Effector memory CD4-positive, alpha-beta T cell (primary cell): ENCODE measurements at places on chromosomes 12 and 14.

GRCh38 chr12:67442347-67442841 lies 173.2 kb downstream of the CAND1 start:
- no peak for DNase-seq

- DNase-seq = no peak
These were observed 47.6 kb upstream of the BDKRB2 start for GRCh38 chr14:96156804-96157760.

GRCh38 chr14:55936691-55937090 lies 181.5 kb upstream of the PELI2 start:
- no peak for DNase-seq

- no peak for DNase-seq
These were observed 47.7 kb upstream of the PTPRO start for GRCh38 chr12:15274561-15274967.

DNA sequence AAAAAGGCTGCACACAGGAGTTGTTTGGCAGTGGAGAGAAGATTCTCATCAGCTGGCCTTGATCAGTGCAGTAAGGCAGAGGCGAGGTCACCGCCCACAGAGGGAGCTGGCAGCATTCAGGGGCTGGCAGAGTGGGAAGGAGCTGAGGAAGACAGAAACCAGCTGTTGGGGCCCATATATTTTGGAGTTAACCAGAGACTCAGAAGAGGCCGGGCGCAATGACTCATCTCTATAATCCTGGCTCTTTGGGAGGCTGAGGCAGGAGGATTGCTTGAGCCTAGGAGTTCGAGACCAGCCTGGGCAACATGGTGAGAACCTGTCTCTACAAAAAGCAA lies 17.7 kb downstream of the SMCO2 start:
- DNase-seq = no peak

GRCh38 chr14:21155963-21156362 lies at the start of gene OR5AU1:
Gene OR5AU1, minus strand, starts transcription at chr14:21156063. Its CDS starts 191 bp downstream, at chr14:21155872.
- DNase-seq = no peak

GRCh38 chr14:89146274-89146673 lies 270.8 kb downstream of the FOXN3 start:
- no peak for DNase-seq

GRCh38 chr12:131239384-131240094 lies 285.8 kb downstream of the ADGRD1 start:
- DNase-seq = no peak

DNA sequence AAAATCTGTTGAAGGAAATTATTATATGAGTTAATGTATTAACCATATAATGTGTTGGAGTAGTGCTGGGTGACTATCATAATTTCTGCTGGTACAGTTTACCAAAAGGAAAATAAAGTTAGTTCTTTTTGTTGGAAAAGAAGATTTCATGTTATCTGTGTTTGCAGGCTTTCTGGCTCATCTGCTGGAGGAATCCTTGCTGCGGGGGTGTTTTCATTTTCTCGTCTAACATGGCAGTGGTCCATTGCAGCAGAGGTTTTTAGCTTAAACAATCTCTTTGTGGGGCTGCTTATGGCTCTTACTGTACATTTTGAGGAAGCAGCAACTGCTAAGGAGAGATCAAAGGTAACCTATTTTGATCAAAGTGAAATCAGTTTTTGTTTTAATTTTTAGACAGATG lies 24.1 kb downstream of the TMEM260 start:
- no peak for DNase-seq

DNA sequence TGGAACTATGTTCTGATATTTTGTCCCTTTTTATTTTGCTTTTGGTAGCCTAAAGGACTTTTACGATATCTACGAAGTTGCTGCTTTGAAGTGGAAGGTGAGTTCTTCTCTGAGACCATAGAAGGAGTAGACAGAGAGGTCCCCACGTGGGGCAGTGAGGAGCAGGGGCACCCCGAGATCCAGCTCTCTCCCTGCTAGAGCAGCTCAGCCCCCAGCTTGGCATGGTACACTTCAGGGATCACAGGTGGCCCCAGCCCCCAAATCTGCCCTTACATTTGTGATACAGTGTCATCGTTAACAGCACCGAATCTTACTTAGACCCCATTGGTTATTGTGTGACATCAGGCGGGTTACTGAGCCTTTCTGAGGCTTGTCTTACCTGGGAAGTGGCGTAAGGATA lies 56.8 kb downstream of the SLC8B1 start:
- no peak for DNase-seq

- peak; percentile 63 for DNase-seq
These were observed at the start of gene HDAC7 for GRCh38 chr12:47819896-47820630. Gene HDAC7, minus strand, starts transcription at chr12:47819903. Its CDS starts 118 bp downstream, at chr12:47819785.

- DNase-seq = no peak
These were observed 3.5 kb downstream of the RIN3 start for GRCh38 chr14:92516966-92517506.

GRCh38 chr12:32650508-32650907 lies 28.6 kb upstream of the DNM1L start:
- DNase-seq = no peak

DNA sequence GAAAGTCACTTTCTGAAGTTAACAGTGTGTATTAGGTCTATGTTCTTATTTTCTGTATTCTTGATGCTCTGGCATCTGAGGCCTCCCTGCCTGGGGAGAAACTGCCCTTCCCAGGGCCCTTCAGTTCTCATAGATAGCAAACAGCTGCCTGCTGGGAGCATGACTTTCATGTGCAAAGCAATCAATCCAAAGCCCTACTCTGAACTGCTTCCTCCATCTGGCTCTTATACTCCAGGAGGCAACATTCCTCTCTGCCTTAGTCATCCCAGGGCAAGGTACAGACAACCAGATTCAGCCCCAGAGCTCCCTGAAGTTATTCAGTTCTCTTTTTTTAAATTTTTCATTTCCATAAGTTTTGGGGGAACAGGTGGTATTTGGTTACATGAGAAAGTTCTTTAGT lies 41.7 kb upstream of the RIN3 start:
- no peak for DNase-seq

- no peak for DNase-seq
These were observed 469 bp downstream of the NGB start for GRCh38 chr14:77270361-77271112.

DNA sequence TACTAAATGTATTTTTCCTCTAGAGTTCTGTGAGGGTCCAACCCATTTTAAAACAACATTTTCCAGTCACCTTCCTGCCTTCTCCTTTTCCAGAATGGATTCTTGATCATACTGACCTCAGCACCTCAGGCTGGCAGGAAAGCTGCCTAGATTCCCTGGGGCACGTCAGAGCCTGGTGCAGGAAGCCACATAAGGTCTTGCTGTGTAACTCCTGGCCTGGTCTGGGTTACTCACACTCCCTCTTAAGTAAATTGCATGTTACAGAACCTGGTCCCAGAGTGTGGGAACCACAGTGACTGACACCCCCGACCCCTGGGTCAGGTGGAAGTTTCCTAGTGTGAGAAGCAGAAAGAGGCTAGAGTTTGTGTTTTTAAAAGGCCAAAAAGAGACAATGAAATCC lies 209.8 kb downstream of the SPTSSA start:
- DNase-seq = no peak

GRCh38 chr14:73719791-73720190 lies 5.6 kb upstream of the PNMA1 start:
- DNase-seq = no peak

DNA sequence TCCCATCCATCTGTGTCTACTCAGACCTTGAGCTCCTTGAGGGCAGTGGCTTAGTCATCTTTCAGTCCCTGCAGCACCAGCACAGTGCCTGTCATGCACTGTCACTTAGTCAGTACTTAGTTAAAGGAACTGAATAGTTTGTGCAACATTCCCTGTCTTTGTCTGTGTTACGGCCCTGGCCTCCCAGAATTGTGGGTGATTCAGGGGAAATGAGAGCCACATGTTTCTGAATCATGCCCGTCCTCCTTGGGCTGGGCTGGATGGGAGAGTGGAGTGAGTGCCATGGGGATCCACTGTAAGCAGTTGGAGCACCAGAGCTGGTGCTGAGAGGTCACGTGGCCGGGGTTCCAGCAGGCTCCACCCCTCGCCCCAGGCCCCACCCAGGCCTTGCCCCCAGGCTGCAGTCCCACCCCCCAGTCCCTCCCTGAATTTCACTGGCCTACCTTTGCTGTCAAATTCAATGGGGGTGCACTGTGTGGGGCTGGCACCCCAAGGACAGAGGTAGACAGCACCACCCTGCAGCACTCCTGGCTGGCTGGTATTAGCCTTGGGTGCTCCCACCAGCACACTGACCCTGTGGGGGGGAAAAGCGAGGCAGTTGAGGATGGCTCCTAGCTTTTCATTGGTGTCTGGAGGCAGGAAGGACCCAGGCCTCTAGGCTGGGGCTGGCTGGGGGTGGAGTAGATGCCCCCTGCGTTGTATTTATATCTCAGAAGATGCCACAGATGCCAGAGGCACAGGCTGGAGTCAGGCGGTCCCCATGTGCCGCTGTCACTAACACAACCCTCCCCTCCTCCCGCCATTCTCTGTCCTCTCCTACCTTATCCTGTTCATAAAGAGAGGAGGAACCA lies 7.5 kb downstream of the ITGA5 start:
- peak; percentile 54 for DNase-seq

- DNase-seq = no peak
These were observed 52.1 kb downstream of the SLC15A4 start for GRCh38 chr12:128771681-128772080.

- DNase-seq = no peak
These were observed 16.0 kb downstream of the SLC41A2 start for GRCh38 chr12:104942075-104942474.

GRCh38 chr12:46830731-46831334 lies 5.0 kb upstream of the SLC38A4 start:
- no peak for DNase-seq

DNA sequence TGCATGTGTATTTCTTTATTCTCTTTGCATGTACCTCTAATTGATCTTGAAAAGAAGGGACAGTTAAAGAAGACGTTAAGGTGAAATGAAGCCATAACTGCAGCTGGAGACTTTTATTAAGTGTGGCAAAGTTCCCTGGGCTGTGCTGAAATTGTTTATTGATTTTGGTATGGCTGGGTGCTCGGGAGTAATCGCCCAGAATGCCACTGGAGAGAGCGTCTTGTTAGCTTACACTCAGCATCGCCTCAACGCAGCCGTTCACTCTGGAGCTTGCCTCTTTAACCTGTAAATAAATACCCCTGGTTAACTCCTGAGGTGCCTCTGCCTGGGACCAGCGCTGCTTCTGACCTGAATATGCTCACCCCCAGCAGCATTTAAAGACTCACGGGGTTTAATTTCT lies 98.6 kb downstream of the GPATCH2L start:
- DNase-seq = no peak

GRCh38 chr12:12608557-12608957 lies 3.1 kb upstream of the CREBL2 start:
- no peak for DNase-seq

DNA sequence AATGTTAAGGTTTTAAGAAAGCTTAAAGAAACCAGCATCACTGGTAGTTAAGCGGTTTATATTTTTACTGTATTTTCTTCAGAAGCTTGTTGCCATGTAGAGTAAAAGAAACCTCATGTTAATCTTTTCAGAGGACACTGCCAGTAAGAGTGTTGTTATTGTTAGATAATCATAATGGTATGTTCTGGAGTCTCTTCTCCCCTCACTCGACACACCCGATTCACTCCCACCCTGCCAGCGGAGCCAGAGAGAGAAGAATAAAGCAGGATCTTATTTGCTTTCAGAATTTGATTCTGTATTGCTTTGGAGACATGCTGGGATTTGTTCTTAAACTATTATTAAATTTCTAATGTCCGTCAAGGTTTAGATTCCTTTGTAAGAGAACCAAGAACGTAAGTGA lies 113.7 kb downstream of the SAMD4A start:
- no peak for DNase-seq

GRCh38 chr12:125340791-125341190 lies 275.6 kb downstream of the AACS start:
- no peak for DNase-seq

DNA sequence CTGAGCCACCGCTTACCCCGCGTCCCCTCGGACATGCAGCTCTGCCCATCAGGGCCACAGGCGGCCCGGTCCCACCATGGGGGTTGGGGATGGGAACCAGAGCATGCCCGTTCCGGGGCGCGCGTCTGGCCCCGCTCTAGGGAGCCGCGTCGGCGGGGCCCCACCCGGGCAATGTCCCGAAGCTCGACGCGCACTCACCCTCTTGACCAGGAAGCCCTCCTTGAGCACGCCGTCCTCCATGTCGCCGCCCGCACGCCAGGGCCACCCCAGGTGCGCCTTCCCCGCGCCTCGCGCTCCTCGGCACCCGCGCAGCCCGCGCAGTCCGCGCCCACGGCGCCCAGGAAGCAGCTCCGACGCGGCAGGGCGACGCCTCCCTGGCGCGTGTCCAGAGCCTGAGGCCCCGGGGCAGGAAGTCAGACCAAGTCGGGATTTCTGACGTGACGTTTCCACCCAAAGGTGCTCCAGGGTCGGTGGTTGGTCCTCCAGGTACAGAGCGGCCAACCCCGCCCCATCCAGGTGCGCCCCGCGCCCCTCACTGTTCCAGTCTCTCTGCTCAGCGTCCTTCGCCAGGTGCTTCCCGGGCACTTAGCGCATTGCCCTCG lies at the start of gene PLEK2:
Gene PLEK2 (minus strand): TSS at position 346 of the 602 bp plus-strand sequence. CDS start 106 bp downstream, at position 240.
- DNase-seq = peak; percentile 22

DNA sequence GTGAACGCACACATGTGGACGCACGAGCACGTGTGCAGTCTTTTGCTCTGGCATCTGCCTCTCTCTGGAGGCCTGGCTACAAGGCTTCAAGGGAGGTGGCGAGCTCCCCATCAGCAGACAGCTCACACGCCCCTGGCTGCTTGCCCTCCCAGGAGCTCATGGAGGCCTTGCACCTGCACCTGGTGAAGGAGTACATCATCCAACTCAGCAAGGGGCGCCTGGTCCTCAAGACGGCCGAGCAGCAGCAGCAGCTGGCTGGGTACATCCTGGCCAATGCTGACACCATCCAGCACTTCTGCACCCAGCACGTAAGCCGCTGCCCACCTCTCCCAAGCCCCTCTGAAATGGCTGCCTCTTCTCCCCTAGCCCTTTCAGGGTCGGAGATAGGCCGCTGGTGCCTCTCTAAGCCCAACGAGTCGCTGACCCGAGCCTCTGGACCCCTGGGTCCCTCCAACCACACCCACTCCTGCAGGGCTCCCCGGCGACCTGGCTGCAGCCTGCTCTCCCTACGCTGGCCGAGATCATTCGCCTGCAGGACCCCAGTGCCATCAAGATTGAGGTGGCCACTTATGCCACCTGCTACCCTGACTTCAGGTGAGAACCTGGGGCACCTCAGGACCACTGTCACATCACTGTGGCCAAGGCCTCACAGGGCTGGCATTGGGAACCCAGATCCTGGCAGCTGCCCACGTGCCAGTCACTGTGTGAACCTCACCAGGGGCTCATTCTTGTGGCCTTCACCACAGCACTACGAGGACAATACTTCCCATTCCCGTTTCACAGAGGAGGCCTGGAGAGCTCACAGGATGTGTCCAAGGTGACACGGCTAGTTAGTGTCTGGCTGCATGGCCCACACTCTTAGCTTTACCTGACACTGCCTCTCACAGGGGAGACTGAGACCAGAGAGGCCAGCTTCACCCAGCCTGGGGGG lies 10.2 kb downstream of the TNFAIP2 start:
- DNase-seq = no peak

DNA sequence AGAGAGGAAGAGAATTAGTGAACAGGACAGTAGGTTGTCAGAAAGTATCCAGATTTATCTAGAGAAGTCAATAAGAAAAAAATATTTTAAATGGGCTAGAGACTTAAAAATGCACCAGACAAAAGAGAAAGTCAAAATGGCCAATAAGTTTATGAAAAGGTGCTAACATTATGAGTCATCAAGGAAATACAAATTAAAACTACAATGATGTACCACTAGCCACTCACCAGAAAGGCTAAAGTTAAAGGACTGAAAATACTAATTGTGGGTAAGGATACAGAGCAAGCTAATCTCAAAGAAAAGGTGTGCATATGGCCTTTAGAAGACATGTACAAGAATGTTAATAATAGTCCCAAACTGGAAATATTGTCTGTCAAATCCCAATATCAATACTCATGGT lies 37.7 kb downstream of the C12orf50 start:
- DNase-seq = no peak
